ENCODE measurements at places on chromosomes 5 and 9.

DNA sequence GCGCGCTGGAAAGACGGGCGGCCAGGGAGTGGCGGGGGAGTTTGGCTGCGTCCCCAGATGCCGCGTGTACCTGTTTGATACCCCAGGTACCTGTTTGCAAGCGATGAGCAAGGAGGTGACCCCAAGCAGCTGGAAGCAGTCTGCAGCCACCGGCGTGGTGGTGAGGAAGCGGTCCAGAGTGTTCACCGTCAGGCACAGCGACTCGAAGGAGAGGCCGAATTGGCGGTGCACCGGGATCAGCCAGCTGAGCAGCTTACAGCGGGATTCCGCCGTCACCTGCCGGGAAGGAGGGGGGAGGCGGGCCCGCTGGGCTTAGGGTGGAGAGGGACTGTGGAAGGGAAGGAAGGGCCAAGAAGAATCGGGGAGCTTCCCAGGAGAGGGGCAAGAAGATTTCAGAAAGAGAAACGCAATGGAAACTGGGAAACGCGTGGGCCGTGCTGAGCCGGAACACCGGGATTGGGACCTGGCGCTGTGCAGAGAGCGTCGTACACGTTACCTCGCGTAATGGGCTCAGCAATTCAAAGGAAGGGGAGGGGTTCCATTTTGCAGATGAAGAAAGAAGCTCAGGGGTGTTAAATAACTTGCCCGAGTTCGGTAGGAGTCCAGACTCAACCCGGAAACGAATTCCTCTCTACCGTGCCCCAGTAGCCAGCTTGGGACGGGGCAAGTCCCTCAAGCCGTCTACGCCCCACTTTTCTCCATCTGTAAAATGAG lies 980 bp downstream of the CCNO start:
- no peak for DNase-seq

DNA sequence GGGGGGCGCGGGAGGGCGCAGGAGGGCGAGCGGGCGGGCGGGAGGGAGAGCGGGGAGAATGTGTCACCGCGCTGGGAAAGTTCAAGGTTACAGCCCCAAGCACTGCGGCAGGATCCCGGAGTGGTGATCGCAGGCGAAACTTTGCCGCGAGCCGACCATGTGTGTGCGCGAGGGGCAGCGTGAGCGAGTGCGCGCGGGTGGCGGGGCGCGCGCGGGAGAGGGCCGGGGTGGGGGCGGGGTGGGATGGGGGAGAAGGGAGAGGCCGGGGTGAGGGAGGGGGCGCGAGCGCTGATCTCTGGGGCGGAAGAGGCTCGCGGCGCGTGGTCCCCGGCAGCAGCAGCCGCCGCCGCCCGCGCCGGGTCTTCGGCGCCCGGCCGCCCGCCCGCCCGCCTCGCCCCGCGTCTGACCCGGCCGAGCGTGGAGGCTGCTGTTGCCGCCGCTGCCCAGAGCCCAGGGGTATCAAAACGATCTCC lies at the start of gene NFIB:
TSS of gene NFIB (minus strand) at position 191 of the 473 bp plus-strand sequence. CDS start 630 bp downstream, outside the sequence.
- DNase-seq = no peak

- DNase-seq = no peak
These were observed 400 bp downstream of the KDM4C start for GRCh38 chr9:6758248-6758497.

GRCh38 chr5:138552657-138553056 lies 9.6 kb upstream of the ETF1 start:
- DNase-seq = no peak

GRCh38 chr9:16023446-16023845 lies 470.6 kb downstream of the CCDC171 start:
- DNase-seq = no peak

DNA sequence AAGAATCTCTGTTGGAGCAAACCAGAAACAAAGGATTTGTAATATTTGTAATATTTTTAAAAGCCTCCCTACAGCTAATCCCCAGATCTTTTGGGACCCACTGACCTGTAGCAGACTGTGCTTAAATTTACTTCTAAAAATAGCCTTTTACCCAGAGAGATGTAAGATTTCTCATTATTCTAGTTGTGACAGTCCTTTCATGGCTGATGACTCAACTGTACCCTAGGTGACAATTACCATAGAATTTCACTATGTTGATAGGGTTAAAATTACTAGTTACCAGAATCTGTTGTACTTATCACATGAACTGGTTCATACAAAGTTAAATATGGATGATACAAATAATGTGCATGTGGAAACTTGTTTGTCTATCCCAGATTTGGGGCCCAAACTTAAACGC lies 543.9 kb upstream of the SEMA6A start:
- no peak for DNase-seq

DNA sequence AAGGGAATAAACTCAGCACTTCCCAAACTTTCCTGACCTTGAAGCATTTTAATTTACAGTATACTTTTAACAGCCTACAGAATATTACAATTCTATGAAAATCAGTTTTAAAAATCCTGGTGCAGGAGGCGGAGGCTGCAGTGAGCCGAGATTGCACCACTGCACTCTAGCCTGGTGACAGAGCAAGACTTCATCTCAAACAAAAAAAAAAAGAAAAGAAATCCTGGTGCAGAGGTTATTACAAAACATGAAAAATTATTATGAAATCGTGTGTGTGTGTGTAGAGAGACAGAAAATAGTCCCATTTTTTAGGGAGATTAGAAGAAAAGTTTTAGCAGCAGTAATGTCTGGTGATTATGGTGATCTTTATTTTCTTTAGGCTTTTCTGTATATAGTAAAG lies 26.9 kb downstream of the GOLPH3 start:
- DNase-seq = no peak

DNA sequence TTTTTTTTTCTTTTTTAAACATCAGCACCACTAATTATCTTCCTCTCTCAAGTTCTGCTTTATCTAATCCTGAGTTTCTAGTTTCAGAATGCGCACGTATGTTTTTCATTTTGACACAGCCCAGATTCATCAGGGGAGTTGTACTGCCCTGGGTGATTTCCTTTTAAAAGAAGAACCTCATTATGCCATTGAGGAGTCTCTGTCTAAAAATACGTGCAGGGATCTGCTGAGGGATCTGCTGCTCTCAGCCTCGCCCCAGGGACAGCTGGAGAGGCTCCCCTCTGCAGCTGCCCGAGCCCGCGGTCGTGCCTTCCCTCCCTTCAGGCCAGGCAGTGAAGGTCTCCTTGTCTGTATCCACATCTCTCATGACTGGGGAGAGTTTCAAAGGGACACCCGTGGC lies 273.1 kb downstream of the ARHGEF28 start:
- DNase-seq = no peak

- DNase-seq = no peak
These were observed 112.7 kb downstream of the SMC2 start for GRCh38 chr9:104206766-104207165.

DNA sequence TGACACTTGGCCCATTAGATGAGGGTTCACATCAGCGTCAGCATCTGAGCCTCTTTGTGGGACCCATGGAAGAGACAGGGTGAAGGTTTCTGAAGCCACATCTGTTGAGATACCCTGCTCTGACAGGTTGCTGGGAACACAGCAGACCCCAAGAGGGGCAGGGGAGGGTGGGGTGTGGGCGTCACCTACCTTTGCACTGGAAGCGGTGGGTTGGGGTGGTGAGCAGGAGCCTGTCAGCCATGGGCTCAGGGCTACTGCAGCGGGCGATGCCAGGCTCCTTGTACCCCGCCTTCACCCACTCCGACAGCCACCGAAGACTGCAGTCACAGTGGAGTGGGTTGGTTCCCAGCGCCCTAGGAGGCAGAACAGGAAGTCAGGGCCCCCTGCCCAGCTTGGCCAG lies 131.5 kb upstream of the PANK3 start:
- DNase-seq = no peak

- DNase-seq = no peak
These were observed 49.3 kb downstream of the SPRY4 start for GRCh38 chr5:142275496-142275895.

DNA sequence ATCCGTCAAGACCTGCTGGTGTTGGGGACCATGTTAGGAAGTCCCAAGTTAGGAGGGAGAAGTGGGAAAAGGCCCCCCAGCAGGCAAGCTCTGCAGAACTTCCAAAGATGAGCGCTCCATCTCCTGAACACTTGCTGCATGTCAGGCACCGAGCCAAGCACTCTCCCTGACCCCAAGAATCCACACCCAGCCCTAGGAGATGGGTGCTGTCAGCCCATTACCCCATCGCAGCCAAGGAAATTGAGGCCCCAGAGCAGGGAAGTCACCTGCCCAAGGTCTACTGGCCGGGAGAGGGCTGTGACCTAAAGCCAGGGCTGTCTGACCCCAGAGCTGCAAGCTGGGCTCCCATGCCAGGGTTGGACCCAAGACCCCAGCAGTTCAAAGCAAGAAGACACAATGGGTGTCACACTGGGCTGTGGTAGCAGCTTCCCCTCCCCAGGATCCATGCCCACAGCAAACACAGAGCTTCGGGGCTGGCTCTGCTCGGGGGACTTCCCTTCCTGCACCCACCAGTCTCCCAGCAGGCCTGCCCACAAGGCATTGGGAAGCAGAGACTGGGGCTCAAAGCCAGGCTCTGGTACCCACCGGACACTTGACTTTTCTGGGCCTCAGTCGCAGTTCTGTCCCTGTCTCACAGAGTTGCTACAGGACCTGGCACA lies 13.5 kb downstream of the EEIG1 start:
- DNase-seq = no peak

GRCh38 chr9:98365781-98366180 lies 110.3 kb upstream of the TBC1D2 start:
- no peak for DNase-seq

DNA sequence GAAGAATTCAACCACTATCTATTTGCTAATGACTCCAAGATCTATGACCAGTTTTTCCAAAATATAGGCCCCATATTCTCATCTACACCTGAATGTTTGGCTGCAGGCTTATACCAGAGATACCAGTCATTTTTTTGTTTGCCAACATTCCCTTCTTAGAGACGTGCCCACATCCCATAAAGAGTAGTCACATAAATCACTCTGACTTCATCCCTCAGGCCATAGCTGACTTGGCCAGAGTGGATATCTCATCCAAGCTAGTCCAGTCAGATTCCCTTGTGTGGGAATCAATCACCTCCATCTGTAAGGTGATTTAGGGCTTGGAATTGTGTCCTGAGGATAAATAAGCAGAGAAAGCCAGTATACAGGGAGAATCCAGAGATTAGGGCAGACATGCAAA lies 124.3 kb upstream of the SLC24A2 start:
- no peak for DNase-seq

- no peak for DNase-seq
These were observed 13.2 kb downstream of the TSPAN17 start for GRCh38 chr5:176660530-176660859.

DNA sequence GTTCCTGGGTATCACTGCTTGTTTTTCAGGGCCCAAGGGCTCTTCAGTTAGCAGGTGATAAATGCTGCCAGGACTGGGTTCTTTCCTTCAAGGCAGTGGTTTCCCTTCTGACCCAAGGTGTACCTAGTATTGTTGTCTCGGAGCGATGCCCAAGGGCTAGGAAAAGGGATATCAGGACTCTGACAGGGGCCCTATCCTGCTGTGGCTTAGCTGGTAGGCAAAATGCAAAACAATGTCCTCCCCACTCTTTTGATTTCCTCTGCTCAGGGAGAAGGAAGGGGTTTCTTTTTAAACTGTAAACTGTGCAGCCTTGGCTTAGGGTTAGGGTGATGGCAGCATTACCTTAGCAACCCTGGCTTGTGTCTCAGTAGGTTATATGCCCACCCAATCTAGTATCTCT lies 508.8 kb upstream of the CTNND2 start:
- no peak for DNase-seq

DNA sequence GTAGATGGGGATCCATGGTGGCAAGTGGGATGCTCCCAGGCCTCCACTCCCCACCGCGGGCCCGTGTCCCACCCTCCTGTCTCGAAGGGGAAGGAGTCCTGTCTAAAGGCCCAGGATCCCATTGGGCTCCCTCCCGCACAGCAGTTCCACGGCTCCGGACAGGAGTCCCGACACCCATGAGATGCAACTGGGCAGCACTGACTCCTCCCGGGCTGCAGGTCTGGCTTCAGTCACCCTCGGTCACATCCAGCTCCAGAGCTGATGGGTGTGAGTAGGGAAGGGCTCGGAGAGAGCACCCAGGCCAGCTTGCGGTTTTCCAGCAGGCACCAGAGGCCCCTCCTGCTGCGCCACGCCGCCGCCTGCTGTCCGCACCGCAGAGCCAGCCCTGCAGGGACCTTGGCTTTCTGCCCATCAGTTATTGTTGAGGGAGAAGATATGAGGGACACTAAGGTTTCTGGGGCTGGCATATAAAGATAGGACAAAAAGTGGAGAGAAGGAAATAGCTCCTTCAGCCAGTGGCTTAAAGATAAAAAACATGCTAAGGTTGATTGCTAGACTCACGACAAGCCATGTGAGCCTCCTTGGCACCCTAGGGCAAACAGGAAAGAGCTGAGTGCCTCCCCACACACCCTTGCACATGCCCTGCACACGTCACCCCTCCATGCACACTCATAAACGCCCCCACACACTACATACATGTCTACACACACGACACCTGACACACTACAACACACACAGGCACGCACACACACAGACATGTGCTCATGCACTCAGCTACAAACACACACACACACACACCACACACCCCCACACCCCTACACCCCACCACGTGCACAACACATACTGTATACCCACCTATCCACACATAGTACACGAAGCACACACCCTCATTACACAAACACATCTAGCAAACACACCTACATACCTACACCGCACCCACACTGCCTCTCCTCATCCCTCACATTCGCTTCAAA lies 79.0 kb downstream of the AK8 start:
- DNase-seq = no peak

GRCh38 chr5:128965638-128966302 lies 482 bp downstream of the SLC27A6 start:
- no peak for DNase-seq

- DNase-seq = no peak
These were observed 25.2 kb downstream of the NDUFS6 start for GRCh38 chr5:1826235-1826980.

- no peak for DNase-seq
These were observed 180.9 kb downstream of the MAPKAP1 start for GRCh38 chr9:125525921-125526631.

DNA sequence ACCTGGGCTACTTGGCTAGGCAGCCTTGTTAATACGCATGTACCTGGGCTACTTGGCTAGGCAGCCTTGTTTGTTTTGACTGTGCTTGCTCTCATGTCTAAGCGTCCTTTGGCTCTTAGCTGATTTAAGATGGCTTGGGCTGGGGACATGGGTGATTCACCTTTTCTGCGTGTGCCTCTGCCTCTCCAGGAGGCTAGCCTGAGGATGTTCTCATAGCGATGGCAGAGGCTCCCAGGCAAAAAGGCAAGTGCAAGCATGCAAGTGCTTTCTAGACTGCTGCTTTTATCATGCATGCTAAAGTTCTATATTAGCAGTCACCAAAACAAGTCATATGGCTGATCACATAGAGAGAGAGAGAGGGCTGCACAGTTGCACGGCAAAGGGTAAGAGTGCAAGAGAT lies 300.5 kb downstream of the IRX1 start:
- no peak for DNase-seq

DNA sequence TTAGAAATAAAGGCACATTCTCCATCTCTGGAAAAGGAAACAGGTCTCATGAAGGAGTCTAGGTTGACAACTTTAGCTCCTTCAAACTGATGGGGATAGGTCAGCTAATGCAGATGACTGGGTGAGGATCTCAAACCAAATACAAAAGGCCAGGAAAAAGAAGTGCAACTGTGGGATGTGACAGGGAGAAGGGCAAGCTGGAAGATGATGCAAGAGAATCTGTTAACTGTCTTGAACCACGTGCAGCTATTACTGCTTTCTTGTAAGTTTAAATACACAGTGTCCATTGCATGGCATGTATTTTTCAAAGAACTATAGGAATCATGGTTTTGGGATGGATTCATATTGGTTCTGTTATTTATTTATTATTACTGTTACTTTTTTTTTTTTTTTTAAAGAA lies 331.8 kb downstream of the NDUFS4 start:
- DNase-seq = no peak
